ENCODE measurements at places on chromosomes 12 and 14.

- no peak for DNase-seq
Measured at GRCh38 chr14:22475381-22475780, 113.6 kb downstream of the DAD1 start.

GRCh38 chr12:108570743-108571608 is 8.6 kb downstream of the ISCU start:
- peak; percentile 77 for DNase-seq

GRCh38 chr12:52952076-52952801 is 3.3 kb downstream of the KRT18 start:
- DNase-seq: no peak

GRCh38 chr12:105025890-105026289 is 39.8 kb downstream of the NOPCHAP1 start:
- DNase-seq: no peak

GRCh38 chr12:38142974-38143373 is 173.6 kb upstream of the ALG10B start:
- peak; percentile 49 for DNase-seq

- no peak for DNase-seq
Measured at GRCh38 chr14:27917896-27918295, 848.7 kb upstream of the FOXG1 start.

DNA sequence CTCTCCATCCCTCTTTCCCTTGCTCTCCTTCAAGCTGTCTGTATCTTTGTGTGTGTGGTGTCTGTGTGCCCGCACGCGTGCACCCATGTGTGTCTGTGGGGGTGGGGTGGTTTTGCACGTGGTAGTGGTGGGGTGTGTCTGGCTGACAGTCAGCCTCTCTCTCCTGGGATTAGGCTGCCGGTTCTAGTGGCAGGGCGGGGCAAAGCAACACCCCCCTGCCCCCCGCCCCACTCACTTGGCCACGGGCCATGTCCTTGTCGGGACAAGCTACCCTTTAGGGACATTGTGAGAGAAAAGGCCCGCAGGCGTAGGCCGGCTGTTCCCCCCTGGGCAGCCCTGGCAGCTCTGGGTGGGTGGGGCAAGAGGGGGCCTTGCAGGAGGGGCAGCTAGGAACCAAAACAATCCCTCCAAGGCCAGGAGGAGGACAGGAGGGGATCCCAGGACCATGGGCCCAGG is 182.6 kb downstream of the ALG10 start:
- DNase-seq: no peak

- no peak for DNase-seq
Measured at GRCh38 chr14:31936115-31936514, 141.0 kb upstream of the ARHGAP5 start.

GRCh38 chr14:74685056-74685455 is 27.8 kb downstream of the AREL1 start:
- no peak for DNase-seq

DNA sequence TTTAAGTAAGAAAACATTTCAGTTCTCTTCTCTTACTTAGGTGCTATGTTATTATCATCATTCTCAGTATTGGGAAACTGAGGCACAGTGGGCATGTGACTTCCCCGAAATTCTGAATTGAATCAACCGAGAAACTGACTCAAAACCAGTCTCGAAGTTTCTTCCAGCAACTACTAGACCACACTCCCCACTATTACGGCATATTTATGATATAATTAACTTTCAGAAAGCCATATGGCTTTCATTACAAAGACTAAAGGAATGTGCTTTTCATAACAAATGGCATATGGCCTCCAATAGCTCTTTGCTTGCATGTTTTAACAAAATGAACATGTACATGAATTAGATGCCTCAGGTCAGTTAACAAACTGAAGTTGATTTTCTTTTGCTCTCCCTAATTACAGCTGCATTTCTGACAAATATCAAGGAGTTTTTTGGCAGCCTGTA is 182.9 kb upstream of the SLC38A2 start:
- no peak for DNase-seq

- DNase-seq: no peak
Measured at GRCh38 chr12:13318231-13319015, 121.9 kb downstream of the EMP1 start.

- DNase-seq: no peak
Measured at GRCh38 chr14:58738189-58738836, 100.6 kb downstream of the DACT1 start.

GRCh38 chr14:100601914-100602313 is 14.7 kb upstream of the BEGAIN start:
- no peak for DNase-seq

- DNase-seq: no peak
Measured at GRCh38 chr12:104488374-104488773, 31.6 kb downstream of the CHST11 start.

DNA sequence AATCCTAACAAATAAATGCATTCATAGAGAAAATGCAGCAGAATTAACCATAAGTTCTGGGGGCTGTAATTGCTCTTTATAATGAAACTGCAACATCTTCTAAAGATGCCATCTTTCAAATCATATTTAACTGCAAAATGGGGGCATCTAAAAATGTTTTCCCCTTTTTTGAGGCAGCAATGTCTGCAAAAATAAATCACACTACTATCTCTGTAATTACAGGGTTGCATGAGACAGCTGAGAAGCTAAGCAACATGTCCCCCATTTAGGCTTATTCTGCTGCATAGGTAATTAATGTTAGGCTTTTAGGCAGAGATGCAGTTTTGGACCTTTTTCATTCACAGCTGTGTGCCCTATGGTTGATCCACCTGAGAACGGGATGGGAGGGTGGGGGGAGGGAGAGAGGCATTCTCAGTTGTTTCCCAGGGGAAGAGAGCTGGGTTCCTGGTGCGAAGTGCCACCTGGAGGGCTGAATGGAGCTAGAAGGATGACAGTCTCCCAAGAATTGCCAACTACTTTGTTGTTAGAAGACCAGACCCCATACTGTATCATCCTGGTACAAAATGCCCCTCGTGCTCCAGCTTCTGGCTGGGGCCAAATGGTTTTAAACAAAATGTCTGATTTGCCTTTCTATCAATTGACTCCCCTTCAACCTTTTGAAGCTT is 154.2 kb downstream of the APAF1 start:
- no peak for DNase-seq

- DNase-seq: no peak
Measured at GRCh38 chr14:72876710-72877063, 17.2 kb downstream of the DPF3 start.

DNA sequence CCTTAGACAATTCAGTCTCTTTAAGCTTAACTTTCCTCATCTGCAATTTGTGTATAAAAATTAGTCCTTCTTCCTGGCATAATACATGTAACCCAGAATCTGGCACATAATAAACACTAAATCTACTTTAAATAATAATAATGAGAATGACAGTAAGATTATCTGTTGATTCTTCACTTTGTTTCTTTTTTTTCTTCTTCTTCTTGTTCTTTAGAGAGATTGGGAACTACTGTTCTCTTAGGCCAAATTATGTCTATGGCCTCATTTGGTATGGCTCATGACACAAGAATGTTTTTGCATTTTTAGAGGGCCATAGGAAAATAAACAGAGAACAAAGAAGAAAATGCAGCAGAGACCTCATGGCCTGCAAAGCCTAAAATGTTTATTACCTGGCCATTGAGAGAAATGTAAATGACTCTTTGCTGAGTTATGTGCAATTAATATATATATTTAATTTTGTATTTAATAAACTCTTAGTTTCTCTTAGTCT is 275.8 kb downstream of the SLC6A15 start:
- no peak for DNase-seq

DNA sequence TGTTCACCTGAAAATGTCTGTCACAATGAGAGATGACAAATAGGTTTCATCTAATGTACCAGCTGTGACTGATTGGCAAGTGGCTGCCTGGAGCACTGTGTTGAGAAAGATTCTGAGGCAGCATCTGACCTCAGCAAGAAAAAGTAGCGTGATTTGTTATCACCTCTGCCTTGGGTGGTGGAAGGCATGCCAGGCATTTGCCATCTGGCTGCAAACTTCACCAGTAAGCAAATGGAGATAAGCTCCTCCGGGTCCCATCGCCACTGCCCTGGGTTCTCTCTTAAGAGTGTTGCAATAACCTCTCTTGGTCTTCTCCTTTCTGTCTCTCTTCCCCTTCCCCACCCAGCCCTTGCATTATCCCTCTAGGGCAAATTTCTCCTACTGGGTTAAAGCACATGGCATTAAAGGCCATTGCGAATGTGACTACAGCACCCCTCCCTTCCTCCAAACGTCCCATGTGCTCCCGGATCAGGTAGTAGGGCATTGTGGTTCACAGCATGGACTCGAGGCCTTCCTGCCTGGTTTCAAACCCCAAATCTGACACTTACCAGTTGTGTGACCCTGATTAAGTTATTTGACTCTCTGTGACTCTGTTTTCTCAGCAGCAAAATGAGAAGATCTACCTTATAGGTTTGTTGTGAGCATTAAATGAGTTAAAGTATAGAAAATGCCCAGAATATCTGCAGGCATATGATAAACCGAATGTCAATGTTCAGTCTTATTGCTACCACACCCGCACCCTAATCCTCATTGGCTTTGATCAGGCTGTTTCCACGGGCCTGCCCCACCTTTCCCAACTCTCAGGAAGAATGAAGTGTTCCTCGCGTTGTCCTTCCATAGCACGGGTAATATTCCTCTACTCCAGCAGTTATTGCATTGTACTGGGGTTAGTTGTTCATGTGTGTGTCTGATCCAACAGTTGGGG is 8.2 kb upstream of the LGALS3 start:
- no peak for DNase-seq

GRCh38 chr12:81329085-81329484 is 251.2 kb downstream of the ACSS3 start:
- DNase-seq: no peak

DNA sequence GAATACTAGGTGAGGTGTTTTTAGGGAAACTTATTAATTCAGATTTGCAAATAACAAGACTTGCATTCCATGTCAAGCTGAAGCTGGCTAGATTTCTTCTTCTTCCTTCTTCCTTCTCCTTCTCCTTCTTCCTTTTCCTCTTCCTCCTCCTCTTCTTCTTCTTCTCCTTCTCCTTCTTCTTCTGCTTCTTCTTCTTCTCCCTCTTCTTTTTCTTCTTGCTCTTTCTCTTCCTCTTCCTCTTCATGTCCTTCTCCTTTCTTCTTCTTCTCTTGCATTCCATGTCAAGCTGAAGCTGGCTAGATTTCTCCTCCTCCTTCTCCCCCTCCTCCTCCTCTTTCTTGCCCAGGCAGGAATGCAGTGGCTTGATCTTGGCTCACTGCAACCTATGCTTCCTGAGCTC is 297.8 kb downstream of the PRKD1 start:
- DNase-seq: no peak

DNA sequence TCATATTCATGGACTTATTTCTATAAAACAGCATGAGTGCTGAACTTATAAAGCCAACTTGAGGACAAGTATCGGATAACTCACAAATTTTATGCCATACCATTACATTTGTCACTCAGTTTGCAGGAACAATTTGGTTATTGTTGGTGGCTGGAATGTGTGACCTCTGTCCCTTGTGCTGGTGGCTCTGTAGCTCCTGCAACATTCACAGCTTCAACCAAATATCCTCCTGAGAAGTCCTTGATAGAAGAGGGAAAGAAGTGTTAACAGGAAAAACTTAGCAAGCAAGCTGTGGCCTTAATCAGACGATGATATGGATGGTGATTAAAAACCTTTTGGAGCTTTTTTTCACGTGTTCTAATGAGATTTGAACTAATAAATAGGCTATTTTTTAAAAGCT is 61.0 kb upstream of the DNM1L start:
- no peak for DNase-seq

DNA sequence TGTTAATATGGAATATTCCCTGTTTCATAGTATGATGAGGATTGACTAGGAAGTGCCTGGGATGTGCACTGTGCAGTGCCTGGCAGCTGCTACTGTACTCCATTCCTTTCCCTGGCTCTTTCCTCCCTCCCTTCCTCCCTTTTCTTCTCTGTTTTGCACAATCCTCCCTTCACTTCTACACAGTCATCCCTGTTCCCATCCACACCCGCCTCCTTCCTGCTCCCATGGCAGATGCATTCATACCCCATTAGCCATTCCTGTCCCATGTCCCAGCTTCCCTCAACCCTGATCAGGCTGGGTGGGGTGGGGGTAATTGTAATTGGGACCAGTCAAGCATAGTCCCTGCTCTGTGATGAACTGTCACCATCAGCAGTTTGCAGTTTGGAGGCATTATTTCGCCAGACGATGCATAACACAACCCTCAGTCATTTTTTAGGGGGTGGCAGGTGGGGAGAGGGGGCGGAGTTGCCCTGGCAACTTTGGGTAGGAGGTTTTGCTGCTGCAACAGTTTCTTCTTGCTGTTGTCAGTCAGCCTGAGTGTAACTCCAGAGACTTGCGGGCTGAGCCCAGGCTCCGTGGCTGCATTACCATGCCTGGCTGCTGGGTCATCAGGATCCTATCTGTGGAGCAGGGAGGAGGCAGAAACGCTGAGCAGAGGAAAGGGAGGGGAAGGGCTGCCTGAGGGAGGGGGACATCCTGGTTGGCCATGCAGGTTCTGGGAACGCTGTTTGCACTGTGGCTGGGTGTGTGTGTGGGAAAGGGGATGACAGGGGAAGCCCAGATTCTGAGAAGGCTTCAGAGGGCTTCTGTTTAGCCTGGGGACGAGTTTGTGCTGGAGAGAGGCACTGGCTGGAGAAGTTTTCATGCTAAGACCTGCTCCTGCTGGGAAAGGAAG is 4.1 kb upstream of the KRT84 start:
- DNase-seq: no peak

DNA sequence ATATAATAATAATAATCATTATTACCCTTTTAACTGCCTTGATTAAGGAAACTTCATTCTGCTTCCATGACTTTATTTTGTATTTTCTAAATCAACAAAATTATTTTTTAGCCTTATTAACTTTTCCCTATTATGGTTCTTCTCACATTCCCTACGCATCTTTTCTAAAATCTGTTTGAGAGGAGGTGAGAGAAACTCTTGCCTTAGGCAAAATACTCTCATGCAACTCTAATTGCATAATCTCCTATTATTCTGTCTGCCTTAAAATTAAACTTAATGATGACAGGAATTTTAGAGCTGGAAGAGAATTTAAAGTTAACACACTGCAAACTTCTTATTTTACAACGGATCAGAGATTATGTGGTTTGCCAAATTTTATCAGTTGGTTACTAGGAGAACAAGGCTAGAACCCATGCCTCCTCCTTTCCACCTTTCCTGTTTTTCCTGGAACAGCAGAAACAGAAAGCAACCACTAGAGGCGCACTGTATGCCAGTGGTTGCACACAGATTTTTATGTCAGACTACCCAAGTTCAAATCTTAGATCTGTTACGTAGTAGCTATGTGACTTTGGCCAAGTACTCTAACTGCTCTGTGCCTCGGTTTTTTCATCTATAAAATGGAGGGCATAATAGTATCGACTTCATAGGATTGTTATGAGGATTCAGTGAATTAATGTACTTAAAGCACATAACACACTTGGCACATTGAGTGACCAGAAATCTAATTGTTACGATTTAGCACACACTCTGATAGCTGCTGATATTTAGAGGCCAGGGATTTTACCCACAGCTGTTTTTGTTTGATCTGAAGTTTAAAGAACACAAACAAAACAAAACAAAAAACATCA is 4.3 kb upstream of the BRMS1L start:
- no peak for DNase-seq

- DNase-seq: no peak
Measured at GRCh38 chr12:118690506-118690905, 290.8 kb upstream of the SRRM4 start.

- DNase-seq: no peak
Measured at GRCh38 chr12:92619026-92619425, 83.8 kb upstream of the PLEKHG7 start.
